Endodermal cell (in vitro differentiated cells): ENCODE measurements at places on chromosomes 5 and 9. TPM values are rescaled to one million over a fixed set of nuclear protein-coding genes. Genes with fewer than 3 reads are reported as not detected.

SLC2A6 gene
- total RNA-seq, result 9.3 to 11.6 TPM (median 10.5 TPM) in 3 replicates

DNA sequence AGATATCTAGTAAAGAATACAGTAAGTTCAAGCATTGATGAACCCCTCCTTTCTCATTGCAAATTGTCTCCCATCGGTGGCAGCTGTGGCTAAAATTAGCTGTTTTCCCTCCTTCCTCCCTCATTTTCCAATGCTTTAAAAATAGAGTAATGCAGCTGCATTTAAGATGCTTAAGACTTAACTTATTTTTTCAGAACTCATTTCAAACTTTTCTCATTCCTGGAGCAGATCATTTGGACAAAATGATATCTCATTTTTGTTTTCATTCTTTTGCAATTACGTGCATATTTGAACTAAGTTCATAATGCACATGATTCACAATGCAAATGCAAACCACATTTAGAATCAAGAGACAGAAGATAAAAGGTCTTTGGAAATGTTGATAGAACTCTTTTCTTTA, 14.6 kb downstream of the HSPB3 start:
- no peak overlapping the region for H3K27ac ChIP-seq
- H3K4me3 ChIP-seq, result peak overlapping the region; percentile 61
- H3K4me1 ChIP-seq, result peaks cover 16% of the 10 kb centered on the region
- H3K27me3 ChIP-seq, result no peaks in the 10 kb centered on the region
- no peaks in the 10 kb centered on the region for H3K36me3 ChIP-seq
- DNase-seq, result no peak

SEMA5A gene
- 30.5 and 46.8 TPM in 2 replicates for total RNA-seq

- no peaks in the 10 kb centered on the region for H3K36me3 ChIP-seq
- H3K4me3 ChIP-seq, result peak overlapping the region; percentile 71
- DNase-seq, result peak; percentile 51
- H3K27ac ChIP-seq, result no peak overlapping the region
- H3K4me1 ChIP-seq, result peaks cover 11% of the 10 kb centered on the region
- no peaks in the 10 kb centered on the region for H3K27me3 ChIP-seq
These were observed 1.4 kb upstream of the LARP1 start for GRCh38 chr5:154753792-154754191.

- peak overlapping the region; percentile 74 for H3K4me3 ChIP-seq
- DNase-seq, result peak; percentile 62
- no peaks in the 10 kb centered on the region for H3K36me3 ChIP-seq
- peak overlapping the region; percentile 90 for H3K27ac ChIP-seq
- H3K27me3 ChIP-seq, result no peaks in the 10 kb centered on the region
These were observed 362.7 kb downstream of the CSNK1G3 start for GRCh38 chr5:123874600-123875201.

- H3K36me3 ChIP-seq, result no peaks in the 10 kb centered on the region
- no peaks in the 10 kb centered on the region for H3K4me1 ChIP-seq
- H3K27ac ChIP-seq, result peak overlapping the region; percentile 56
These were observed 199.4 kb upstream of the SLC24A2 start for GRCh38 chr9:19988281-19988680.

DNA sequence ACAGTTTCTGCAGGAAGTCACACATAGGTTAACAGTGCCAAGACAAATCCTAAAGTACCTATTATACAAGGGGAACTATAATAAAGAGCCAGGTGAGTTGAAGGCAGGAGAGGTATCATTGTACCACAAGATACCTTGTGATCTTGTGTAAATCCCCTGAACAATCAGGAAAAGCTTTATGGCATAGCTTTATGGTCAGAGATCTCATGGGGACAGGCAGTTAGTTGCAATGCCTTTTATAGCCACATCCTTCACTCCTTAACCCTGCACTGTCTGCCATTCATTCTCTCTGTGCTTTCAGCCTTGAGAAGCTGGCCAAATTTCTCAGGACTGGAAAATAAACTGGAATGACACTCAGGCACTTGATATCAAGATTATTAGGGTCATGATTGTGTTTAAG, 97.0 kb downstream of the GHR start:
- H3K4me3 ChIP-seq, result no peak overlapping the region
- H3K4me1 ChIP-seq, result no peaks in the 10 kb centered on the region
- no peaks in the 10 kb centered on the region for H3K36me3 ChIP-seq
- no peak overlapping the region for H3K27ac ChIP-seq
- DNase-seq, result no peak
- H3K27me3 ChIP-seq, result no peaks in the 10 kb centered on the region

DNA sequence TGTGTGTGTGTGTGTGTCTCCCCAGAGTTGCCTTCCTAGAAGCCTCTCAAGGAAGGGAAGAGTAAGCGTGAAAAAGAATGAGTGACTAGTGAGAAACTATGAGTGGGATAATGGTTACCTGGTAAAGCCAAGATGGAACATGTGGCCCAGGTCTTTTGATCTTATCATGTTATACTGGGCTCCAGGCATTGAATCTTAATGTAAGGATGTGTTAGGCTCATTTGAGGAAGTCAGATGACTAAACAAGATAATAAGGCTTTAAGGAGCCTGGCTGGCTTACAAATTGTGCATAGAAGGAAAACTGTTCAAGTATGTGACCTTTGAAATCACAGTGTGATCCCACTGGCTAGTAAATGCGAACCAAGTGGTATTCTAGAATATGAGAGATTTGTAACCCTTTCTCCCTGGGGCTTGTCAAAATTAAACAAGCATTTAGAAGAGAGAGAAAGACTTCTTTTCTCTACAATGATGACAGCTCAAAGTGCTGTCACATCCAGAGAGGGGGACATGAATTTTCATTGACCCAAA, 29.9 kb upstream of the HMHB1 start:
- H3K36me3 ChIP-seq, result no peaks in the 10 kb centered on the region
- H3K27ac ChIP-seq, result peak overlapping the region; percentile 55
- no peaks in the 10 kb centered on the region for H3K27me3 ChIP-seq

GRCh38 chr9:108691614-108692013, 164.2 kb downstream of the ACTL7B start:
- H3K27ac ChIP-seq, result no peak overlapping the region
- H3K27me3 ChIP-seq, result no peaks in the 10 kb centered on the region
- H3K4me3 ChIP-seq, result no peak overlapping the region
- H3K4me1 ChIP-seq, result no peaks in the 10 kb centered on the region

- no peak overlapping the region for H3K4me3 ChIP-seq
- no peak overlapping the region for H3K27ac ChIP-seq
- H3K36me3 ChIP-seq, result no peaks in the 10 kb centered on the region
- DNase-seq, result peak; percentile 50
These were observed 6.4 kb downstream of the GRIA1 start for GRCh38 chr5:153496835-153497234.

DNA sequence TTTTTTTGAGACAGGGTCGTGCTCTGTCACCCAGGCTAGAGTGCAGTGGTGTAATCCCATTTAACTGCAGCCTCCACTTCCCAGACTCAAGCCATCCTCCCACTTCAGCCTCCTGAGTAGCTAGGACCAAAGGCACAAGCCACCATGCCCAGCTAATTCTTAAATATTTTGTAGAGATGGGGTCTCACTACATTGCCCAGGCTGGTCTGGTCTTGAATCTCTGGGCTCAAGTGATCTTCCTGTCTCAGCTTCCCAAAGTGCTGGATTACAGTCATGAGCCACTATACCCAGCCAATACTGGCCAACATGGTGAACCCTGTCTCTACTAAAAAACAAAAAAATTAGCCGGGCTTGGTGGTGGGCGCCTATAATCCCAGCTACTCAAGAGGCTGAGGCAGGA, 6.8 kb downstream of the DCAF12 start:
- peaks cover 66% of the 10 kb centered on the region for H3K36me3 ChIP-seq
- H3K27me3 ChIP-seq, result no peaks in the 10 kb centered on the region
- H3K4me3 ChIP-seq, result no peak overlapping the region
- no peak for DNase-seq

DNA sequence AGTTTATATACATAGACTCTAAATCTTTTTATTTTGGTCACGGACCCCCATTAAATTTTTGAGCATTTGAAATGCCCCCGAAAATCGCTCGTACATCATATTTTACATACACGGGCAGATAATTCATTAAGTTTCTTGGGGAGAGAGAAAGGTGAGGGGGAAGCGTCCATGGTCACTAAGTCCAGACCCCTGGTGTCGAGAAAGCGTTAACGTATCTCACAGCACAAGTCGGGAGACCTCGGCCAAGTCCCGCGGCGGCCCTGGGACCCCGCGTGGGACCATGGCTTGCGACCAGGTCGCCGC, 794 bp downstream of the PTBP3 start:
- no peak for DNase-seq
- H3K27ac ChIP-seq, result peak overlapping the region; percentile 90
- peak overlapping the region; percentile 97 for H3K4me3 ChIP-seq
- H3K27me3 ChIP-seq, result no peaks in the 10 kb centered on the region
- H3K4me1 ChIP-seq, result no peaks in the 10 kb centered on the region

DNA sequence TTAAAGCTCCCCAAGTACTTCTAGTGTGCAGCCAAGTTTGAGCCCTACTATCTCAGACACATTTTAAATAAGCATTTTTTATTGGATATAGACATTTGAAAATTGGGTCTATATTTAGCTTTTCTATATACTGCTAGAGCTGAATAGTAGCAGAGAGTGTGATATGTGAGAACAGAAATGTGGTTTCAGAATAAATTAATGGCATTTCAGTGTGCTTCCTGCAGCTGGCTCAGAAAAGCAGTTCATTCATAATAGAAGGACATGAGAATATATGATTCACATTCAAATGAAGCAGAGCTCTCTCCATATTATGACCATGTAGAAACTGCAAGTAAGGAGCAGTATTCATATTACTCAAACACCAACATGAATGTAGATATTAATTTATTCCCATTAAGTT, 464.0 kb downstream of the PTPRD start:
- no peaks in the 10 kb centered on the region for H3K27me3 ChIP-seq
- no peak overlapping the region for H3K27ac ChIP-seq
- no peaks in the 10 kb centered on the region for H3K36me3 ChIP-seq
- H3K4me3 ChIP-seq, result no peak overlapping the region
- no peak for DNase-seq

PCA3 gene
- not detected in 3 replicates for total RNA-seq

GRCh38 chr9:92147030-92147851, 32.0 kb upstream of the SPTLC1 start:
- peaks cover 5% of the 10 kb centered on the region for H3K4me1 ChIP-seq
- H3K36me3 ChIP-seq, result no peaks in the 10 kb centered on the region
- DNase-seq, result peak; percentile 74
- peak overlapping the region; percentile 54 for H3K27ac ChIP-seq
- no peak overlapping the region for H3K4me3 ChIP-seq
- H3K27me3 ChIP-seq, result peaks cover 8% of the 10 kb centered on the region

THBS4 gene
- total RNA-seq, result 38.3 to 54.1 TPM (median 50.5 TPM) in 3 replicates

GRCh38 chr9:116208417-116209232, 55.0 kb downstream of the PAPPA start:
- DNase-seq, result no peak
- H3K36me3 ChIP-seq, result no peaks in the 10 kb centered on the region
- H3K4me3 ChIP-seq, result no peak overlapping the region
- no peak overlapping the region for H3K27ac ChIP-seq
- no peaks in the 10 kb centered on the region for H3K4me1 ChIP-seq

ASTN2 gene
- 9.3 to 10.6 TPM (median 10.4 TPM) in 3 replicates for total RNA-seq

DNA sequence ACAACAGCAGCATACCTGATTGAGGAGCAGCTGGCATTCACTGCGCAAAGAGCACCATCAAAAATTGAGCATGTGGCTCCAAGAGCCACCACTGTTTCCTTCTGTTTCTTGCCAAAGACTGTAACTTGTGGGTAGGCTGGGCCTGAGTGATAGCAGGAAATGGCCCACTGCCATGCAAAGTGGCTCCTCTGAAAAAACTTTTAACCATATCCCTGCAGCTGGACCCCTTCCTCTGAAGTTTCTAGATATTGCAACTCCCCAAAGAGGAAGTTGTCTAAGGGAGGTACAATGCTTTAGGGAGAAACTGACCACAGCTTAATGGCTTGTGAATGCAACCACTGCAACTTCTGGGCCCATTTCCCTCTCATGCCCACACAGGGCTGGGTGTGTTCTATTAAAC, 355.4 kb upstream of the PDE4D start:
- no peak for DNase-seq
- no peaks in the 10 kb centered on the region for H3K36me3 ChIP-seq
- no peak overlapping the region for H3K4me3 ChIP-seq
- H3K4me1 ChIP-seq, result no peaks in the 10 kb centered on the region
- H3K27ac ChIP-seq, result no peak overlapping the region
- H3K27me3 ChIP-seq, result no peaks in the 10 kb centered on the region

C5orf46 gene
- total RNA-seq, result not detected in 3 replicates

- H3K36me3 ChIP-seq, result no peaks in the 10 kb centered on the region
- H3K4me1 ChIP-seq, result no peaks in the 10 kb centered on the region
- DNase-seq, result no peak
- H3K27ac ChIP-seq, result no peak overlapping the region
These were observed 16.7 kb upstream of the SLCO4C1 start for GRCh38 chr5:102312586-102313370.

- no peaks in the 10 kb centered on the region for H3K27me3 ChIP-seq
- no peaks in the 10 kb centered on the region for H3K36me3 ChIP-seq
- H3K4me1 ChIP-seq, result no peaks in the 10 kb centered on the region
- DNase-seq, result peak; percentile 70
- no peak overlapping the region for H3K27ac ChIP-seq
These were observed 70.0 kb upstream of the KLF9 start for GRCh38 chr9:70484232-70485130.

PTGES gene
- 0.19 to 0.62 TPM (median 0.59 TPM) in 3 replicates for total RNA-seq

DNA sequence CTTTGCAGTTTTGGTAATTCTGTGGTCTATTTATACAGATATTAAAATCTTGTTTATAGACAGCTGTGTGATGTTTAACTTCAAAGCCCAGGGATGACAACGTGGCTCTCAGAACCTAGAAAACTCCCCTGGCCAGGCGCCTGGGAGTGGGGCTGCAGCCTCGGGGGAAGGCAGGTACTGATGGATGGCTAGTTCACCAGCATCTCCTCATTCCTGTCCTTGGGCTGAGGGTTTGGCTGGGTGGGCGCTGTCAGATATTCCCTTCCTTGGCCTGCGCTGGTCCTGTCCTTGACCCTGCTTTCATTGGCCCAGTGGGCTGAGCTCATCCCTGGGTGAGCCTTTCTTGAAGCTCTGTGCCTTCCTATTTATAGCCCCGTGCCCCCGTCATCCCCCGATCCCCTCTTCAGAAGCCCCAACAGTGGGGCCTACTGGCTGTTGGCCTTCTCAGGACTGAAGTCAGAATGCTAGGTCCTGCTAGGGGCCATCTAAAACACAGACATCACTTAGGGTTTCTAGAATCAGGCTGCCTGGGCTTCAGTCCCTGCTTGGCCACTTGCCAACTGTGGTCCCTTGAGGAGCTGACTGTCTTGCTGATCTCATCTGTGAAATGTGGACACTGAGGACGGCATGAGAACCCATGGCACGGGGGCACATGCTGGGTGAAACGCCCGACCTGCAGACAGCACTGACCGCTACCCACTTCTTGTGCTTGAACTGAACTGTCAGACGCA, 20.9 kb downstream of the SH3GLB2 start:
- no peaks in the 10 kb centered on the region for H3K4me1 ChIP-seq
- no peaks in the 10 kb centered on the region for H3K27me3 ChIP-seq
- no peak for DNase-seq
- no peak overlapping the region for H3K27ac ChIP-seq
- no peak overlapping the region for H3K4me3 ChIP-seq

GRCh38 chr5:1033178-1033577, 24.6 kb downstream of the NKD2 start:
- H3K27ac ChIP-seq, result no peak overlapping the region
- H3K27me3 ChIP-seq, result no peaks in the 10 kb centered on the region
- DNase-seq, result no peak
- no peaks in the 10 kb centered on the region for H3K4me1 ChIP-seq
- no peak overlapping the region for H3K4me3 ChIP-seq

GADD45G gene
- total RNA-seq, result 7.7 and 9.6 TPM in 2 replicates
